ENCODE measurements at places on chromosomes 3 and 15.

GRCh38 chr15:80581976-80582375 lies 113.1 kb upstream of the ABHD17C start:
- peak; percentile 31 for DNase-seq

GRCh38 chr15:47786371-47786770 lies 69.1 kb downstream of the SEMA6D start:
- DNase-seq, result peak; percentile 0

DNA sequence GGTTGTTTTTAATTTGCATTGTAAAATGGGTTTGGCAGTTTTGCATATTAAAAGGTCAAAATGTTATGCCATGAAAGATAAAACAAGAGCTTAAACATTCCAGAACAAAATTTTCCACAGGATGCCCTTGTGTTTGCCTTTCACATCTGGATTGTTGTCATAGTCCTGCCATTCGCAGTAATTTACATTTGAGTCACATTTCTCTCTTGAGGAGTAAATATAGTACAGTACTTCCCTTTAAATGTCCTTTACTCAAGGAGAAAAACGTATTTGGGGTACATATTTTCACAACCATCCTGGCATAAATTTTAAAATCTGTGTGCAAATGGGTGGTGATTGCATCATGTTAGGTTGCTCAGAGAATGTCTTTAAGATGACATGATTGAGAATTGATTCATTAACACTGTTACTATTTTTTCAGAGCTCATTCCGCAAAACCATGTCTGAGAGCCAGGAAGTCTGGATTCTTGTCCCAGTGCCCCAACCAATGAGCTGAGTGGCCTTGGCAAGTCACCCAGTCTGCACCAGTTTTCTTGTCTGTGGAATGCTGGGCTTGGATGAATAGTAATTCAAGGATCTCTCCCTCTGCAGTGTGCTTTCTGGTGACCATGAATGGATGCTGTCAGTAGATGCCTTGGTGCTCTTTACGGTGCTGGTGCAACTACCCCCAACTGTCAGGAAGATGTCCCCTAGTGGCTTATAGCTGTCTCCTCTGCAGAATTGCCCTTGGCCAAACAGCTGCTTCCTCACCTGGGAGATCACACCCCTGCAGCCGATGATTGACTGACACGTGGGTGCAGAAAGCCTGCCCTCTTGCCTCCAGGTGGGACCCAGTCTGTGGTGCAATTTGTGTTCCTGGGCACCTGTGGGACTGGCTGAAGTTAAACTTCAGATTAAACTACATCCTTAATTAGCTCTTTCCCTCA lies 43.0 kb downstream of the ABHD5 start:
- DNase-seq, result peak; percentile 94

DNA sequence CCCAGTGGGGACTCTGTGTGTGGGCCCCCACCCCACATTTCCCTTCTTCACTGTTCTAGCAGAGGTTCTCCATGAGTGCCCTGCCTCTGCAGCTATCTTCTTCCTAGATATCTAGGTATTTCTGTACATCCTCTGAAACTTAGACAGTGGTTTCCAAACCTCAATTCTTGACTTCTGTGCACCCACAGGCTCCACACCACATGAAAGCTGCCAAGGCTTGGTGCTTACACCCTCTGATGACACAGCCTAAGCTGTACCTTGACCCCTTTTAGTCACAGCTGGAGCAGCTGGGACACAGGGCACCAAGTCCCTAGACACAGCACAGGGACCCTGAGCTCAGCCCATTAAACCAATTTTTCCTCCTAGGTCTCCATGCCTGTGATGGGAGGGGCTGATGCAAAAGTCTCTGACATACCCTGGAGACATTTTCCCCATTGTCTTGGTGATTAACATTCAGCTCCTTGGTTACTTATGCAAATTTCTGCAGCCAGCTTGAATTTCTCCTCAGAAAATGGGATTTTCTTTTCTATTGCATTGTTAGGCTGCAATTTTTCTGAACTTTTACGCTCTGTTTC lies 304.5 kb downstream of the OTOL1 start:
- no peak for DNase-seq

DNA sequence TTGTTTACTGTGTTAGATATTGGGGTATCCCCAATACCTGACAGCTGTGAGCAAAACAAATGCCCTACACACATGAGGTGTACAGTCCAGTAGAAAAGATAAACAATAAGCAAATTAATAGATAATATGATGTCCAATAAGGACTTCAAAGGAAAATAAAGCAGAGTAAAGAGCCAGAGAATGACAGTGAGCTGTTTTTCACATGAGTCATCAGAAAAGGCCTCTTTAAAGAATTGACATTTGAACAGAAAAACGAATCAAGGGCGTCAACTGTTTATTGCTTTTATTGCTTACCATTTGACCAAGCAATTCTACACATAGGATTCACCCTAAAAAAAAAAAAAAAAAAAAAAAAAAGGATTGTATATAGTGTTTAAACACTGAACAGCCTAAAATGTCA lies 96.6 kb upstream of the FLNB start:
- peak; percentile 49 for DNase-seq

GRCh38 chr3:132911741-132912415 lies 126.3 kb upstream of the TMEM108 start:
- peak; percentile 4 for DNase-seq

- DNase-seq, result no peak
Observed at GRCh38 chr15:26091184-26091583, 228.1 kb upstream of the ATP10A start.

DNA sequence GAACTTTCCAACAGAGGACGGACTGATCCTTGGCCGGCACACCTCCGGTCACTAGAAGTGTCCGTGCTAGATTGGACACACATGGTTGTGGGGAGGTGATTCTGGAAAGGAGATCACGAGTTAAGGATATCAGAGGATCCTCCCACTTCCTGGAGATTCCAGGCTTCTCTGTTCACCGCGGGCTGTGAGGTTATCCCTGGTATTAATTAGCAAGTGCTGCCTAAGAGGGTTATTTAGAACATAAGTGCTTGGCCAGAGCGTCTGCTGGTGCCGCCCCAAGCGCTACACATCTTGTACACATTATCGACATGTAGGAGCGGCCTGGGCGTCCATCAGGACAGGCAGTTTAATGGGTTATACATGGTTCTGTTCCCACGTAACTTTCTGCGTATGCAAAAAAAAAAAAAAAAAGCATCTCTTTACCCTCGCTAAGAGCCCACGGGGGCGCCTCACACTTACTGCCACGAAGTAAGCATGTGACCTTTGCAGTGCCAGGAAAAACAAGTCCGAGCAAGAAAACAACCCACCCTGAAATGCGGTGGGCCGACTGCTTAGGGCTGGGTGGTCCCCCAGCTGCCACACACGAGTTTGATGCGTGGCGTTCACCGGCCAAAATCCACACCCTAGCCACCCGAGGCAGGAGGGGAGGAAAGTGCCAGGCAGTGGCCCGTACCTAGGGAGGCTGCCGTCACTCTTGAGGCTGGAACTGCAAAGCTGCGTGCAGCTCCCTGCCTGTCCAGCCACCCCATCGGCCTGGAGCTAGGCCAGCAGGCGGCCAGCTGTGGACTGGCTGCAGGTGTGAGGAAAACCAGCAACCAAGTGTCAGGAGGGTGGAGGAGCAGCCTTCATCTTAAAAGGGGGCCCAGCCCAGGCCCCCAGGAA lies 78.0 kb downstream of the CPN2 start:
- DNase-seq, result peak; percentile 58

DNA sequence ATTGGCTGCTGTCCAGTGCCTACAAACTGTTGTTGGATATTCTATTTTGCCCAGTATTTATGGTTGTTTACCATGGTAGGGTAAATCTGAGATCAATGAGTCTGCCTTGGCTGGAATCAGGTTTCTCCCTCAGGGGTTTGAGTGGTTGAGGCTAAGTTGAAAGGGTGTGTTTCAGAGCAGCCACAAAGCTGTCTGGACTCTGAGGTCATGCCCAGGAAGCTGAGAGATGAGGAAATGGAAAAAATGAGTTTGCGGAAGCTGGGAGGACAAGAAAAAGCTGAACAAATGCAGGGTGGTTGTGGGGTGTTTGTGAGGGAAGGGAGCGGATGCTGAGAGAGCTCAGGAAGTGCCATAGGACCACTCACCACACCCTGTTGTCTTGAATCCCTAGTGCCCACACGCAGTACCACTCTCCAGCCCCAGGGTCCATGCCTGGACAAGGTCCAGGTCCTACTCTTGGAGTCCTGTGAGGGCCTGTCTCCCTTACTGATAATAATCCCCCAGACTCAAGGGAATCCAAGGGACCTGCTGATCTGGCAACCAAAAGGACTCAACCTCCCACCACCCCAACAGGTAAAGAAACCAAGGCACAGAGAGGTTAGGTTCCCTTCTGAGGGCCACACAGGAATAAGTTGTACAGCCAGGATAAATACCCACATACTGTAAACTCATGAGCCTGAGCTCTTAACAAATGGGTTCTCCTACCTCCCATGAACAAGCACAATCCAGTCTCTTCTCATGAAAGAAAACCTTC lies 81.6 kb downstream of the PPCDC start:
- peak; percentile 92 for DNase-seq

DNA sequence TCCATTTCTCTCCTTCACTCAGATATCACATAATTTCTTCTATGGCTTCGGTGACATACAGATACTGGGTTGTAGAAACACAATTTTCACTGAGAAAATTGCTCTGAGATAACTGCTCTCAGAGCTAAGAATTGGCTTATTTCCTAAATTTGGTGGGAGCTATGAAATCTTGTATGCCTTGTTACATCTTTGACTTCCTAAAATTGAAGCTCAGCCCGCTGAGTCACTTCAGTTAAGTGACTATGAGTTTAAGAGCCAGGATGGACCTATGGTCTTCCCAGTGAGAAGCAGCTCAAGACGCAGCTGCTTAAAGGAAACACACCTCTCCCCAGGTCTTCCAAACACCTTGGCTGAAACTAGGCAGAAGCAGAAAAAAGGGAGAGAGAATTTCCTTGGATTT lies 56.4 kb downstream of the EFHB start:
- DNase-seq, result no peak

DNA sequence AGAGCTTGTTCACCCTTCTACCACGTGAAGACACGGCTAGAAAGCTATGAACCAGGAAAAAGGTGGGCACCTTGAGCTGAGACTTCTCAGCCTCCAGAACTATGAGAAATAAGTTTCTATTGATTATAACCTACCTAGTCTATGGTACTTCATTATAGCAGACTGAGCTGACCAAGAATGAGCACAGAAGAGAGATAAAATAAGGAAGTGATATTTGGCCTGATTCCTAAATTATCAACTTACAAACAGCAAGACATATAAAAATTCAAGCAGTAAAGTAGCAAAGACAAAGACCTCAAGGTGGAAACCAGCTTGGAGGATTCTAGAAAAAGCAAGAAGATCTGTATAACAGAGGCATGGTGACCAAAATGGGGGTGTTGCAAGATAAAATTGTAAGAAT lies 63.9 kb upstream of the OSTN start:
- no peak for DNase-seq

- no peak for DNase-seq
Observed at GRCh38 chr3:119613201-119613600, 15.5 kb downstream of the PLA1A start.

GRCh38 chr15:89857673-89858072 lies 36.1 kb downstream of the AP3S2 start:
- no peak for DNase-seq

Data from EH (cell line).